ENCODE measurements at places on chromosomes 12 and 14.

- no peak for DNase-seq
Observed at GRCh38 chr12:31849090-31849687, 110.0 kb upstream of the RESF1 start.

DNA sequence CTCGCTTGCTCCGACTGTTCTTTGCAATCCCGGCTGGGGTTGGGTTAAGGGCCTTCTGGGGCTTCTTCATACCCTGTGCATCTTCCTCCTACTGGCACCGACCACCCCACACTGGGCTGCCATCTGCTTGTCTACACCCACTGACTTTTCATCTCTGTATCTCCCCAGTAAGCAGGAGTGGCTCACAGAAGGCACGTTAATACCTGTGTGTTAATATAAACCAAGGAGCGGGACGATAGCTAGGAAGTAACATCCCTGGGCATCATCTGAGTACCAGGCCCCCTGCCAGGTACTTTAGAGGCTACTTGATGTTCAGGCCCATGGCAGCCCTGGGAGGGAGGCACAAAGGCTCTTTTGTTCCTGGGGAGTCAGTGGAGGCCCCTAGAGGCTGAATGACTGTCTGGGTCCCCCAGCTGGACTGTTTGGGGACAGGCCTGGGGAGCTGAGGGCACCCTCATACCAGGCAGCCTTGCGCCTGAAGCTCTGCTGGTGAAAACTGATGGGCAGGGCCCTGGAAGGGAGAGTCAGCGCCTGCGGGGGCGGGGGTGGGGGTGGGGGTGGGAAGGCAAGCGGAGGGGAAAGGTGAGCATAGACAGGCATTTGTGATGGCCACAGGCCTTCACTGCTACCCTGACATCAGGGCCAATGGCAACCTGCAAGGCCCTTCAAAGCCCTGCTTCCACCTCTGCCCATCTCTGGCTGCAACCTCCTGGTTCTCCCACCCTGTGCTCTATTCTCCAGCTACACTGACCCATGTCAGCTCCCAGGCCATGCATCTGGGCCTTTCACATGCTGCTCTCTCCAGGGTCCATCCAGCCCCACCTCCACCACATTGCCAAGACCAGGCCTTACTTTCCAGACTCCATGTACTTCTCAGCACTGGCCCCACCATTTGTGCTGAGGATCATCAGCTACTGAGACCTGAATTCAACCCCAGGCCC lies 34.2 kb upstream of the DEGS2 start:
- no peak for DNase-seq

GRCh38 chr12:96493106-96493505 lies 3.7 kb downstream of the CFAP54 start:
- no peak for DNase-seq

- no peak for DNase-seq
Observed at GRCh38 chr12:101902641-101903040, 25.3 kb downstream of the DRAM1 start.

DNA sequence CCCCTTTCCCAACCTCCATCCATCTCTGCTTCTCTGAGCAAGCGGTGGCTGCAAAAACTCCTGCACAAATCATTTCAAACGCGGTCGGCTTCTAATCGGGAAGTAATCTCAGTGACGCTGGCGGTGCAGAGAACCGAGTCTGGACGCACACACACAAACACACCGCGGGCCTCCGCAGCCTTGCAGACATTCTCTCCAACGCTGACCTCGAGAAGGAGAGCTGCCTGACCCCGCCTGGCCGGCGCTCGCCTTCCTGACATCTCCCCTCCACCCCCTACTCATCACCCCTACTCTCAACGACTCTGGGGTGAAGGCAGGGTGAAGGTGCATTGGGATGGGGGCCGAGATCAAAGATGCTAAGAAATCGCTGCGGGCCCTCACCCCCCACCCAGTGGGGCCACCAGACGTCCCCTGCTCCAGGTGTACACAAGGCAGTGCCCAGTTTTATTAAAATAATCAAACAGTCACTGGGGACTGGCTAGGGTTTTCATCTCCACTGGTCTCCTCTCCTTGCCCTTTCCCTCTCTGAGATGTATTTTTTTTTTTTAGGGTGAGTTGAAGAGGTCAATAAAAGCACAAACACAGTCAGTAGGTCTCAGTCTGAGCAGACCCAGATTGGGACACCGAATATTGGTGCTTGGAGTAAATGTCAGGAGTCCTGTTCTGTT lies 506 bp upstream of the TBX5 start:
- no peak for DNase-seq

GRCh38 chr12:117580718-117581062 lies 219.3 kb upstream of the NOS1 start:
- DNase-seq: no peak

DNA sequence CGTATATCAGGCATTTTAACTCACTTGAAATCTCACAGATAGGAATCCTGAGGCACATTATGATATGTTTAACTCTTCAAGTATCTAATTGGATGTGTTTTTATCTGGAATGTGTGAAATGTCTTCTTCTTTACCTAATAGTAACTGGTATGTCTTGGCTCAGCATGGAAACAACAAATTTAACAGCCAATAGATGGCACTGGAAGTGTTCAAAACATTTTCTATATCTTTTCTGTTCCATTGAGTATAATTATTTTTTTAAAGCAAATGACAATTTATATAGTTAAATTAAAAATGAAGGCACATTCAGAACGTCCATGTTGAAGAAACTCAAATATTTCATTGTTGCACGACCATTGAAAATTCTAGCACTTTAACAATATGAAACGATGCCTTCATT lies 164.6 kb upstream of the SLC16A7 start:
- no peak for DNase-seq

DNA sequence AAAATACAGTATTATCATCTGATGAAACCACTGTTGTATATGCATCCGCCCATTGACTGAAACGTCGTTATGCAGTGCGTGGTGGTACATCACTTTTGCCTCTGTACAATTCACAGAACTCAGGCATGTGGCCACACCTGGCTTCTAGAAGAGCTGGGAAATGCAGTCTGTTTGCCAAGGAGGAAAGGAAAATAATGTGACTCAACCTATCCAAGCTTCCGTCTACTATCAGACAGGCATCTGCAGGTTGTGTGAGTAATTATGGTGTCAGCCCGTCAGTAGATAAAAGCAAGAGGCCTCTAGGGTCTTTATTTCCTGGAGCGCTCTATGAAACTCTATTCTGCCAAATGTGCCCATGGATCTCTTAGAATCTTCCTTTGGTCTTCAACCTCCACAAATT lies 111.6 kb downstream of the BBS10 start:
- no peak for DNase-seq

DNA sequence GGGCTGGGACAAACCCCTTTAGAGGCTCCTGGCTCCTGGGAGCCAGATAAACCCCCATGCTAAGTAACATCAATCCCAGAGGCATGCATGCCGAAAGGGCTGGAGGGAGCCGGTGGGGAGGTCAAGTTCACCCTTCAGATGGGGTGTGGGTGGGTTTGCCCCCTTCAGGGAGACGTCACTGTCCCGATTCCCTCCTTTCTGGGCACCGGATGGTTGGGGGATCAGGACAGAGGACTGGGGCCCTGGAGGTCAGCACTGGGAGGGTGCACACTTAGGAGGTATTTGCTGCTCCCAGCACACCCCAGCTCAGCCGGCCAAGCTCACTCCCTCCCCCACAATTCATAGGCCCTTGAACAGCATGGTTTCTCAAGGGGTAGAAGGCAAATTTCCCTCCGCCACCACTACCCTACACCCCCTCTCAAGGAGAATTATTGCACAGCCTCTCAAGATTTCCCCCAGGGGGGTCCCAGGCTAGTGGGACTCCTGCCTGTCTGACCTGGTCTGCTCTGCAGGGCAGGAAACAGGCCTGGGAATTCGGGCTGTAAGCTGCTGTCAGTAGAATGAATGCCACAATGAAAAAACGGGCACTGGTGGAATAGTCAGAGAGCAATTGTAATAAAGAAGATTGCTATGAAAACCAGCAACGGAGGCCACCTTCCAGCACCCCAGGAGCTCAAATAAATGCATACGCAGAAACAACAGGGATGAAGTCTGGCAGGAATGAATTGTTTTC lies 63.5 kb downstream of the GALNT16 start:
- no peak for DNase-seq

- DNase-seq: no peak
Observed at GRCh38 chr12:47164724-47165439, 85.1 kb upstream of the AMIGO2 start.

DNA sequence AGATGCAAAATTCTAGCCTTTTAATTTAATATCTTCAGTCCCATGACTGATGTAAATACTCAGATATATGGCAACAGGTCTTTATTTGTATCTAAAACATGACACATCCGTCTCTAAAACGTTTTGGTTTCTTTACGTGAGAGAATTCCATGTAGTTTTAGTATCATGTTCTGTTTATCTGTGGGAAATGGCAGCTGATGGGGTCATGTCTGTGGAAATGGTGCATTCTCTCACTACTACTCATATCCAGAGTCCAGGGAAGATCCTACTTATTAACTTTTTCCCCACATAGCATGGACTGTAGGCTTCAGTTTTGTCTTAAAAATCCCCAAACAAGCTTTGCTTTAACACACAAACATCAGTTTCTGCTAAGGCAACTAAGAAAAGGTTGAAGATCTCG lies 53.8 kb downstream of the SPTLC2 start:
- no peak for DNase-seq

GRCh38 chr12:109999649-109999971 lies 380 bp downstream of the ANKRD13A start:
- no peak for DNase-seq

- DNase-seq: no peak
Observed at GRCh38 chr14:23613242-23614070, 22.7 kb upstream of the DHRS2 start.

DNA sequence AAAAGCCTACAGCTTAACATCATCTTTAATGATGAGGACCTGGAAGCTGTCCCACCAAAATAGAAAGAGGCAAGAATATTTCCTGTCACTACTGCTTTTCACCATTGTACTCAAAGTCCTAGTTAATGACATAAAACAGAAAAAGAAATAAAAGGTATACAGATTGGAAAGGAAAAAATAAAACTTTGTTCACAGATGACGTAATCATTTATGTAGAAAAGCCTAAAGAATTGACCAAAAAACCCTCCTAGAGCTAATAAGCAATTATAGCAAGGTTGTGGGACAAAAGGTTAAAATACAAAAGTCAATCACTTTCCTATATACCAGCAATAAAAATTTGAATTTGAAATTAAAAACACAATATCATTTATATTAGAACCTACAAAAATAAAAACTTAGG lies 97.2 kb upstream of the MDGA2 start:
- DNase-seq: no peak

GRCh38 chr12:58148405-58148804 lies 207.0 kb downstream of the ATP23 start:
- no peak for DNase-seq

GRCh38 chr14:97025722-97026121 lies 228.5 kb downstream of the VRK1 start:
- no peak for DNase-seq

DNA sequence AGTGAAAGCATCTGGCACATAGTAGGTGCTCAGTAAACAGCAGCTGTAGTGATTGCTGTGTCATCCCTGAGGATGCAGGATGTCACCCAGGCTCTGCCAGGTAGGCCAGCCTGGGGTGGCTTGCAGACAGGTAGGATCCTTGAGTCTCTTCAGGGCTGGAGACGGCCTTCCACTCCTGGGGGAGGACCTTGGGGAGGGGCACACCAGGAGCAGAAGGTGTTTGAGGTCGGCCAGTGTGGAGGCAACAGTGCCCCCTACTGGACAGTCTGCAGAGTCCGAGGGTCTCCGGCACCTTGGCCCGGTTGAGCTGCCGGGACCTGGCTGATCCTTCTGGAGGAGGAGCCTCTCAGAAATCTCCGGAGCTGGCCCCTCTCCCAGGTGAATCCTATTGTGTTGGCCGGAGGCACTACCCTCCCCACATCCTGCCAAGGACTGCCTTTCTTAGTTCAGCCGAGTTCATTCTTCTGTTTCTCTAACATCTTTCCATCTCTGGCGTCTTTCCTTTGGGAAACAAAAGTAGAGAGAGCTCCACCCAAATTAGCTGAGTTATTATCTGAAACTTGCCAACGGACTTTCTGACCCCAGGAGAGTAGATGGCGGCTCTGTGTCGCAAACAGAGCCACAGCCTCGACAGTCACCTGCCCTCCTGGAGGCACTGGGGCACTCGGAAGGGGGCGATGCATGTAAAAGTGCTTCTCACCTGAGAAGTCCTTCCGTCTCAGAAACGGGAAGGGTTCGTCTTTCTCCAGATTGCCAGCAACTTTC lies 41.8 kb upstream of the CLMN start:
- peak; percentile 40 for DNase-seq

DNA sequence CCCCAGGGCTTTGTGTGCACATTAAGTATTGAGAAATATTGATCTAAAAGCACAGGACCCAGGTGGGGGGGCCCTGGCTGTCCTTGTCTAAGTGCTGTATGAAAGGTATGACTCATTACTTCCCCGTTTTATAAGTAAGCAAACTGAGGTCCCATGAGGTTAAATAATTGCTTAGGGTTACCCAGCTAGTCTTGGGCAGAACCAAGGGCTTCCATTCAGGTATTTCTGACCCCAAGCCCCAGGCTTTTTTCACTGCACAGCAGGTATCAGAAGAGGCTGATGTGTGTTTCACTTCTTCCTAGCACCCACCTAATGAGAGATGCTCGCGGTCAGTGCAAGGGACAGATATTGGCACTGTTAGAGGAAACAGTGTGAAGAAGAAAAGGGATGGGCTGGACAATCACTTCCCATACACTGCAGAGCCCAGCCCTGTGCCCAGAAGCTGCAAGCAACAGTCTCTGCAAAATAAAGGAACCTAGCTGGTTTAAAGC lies 4.7 kb upstream of the TC2N start:
- DNase-seq: no peak

GRCh38 chr14:104588066-104588857 lies 8.7 kb downstream of the C14orf180 start:
- no peak for DNase-seq

DNA sequence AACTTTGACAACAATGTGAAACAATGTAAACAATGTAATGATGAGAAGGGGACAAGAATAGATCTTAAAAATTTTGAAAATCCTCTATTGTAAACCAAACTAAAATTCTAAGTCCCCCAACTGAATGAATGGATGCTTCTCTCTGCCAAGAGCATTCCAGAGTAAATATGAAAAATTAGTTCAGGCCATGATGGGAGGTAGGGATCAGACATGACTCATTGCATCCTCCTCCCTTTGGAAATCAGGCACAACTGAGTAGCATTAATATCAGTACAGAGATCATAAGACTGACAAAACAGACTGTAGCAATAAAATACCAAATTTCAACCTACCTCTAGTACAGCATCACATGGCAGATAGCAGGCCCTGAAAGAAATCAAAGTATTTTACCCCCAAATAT lies 559.9 kb downstream of the C12orf50 start:
- no peak for DNase-seq

DNA sequence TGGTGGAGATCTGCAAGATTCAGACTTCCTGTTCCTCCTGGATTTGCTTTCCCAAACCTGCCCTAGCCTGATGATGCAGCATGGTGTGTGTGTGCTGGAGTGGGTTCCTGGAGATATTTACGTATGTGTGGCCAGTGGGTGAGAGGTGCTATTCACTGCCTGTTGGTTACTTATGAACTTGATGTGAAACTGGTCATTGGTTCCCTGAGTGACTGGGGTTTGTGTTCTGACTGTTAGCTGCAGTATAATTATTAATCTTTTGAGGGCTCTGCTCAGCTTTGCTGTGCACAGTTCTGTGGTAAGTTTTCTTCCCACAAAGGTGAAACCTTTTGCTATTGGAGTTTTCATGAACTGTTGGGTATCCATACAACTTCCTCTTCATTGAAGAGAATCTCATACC lies 541.8 kb upstream of the FBXO33 start:
- DNase-seq: no peak

All from activated CD8-positive, alpha-beta memory T cell treated with anti-CD3 and anti-CD28 coated beads for 48 hours (primary cell).